ENCODE measurements at places on chromosomes 1 and 21. TPM values are rescaled to one million over a fixed set of nuclear protein-coding genes. Genes with fewer than 3 reads are reported as not detected.
A peak's percentile ranks its signal among the peaks of the same experiment; 100 is the strongest.

The TMPRSS3 gene
- 1.2 TPM for total RNA-seq

The PRKAA2 gene
- not detected for total RNA-seq

The PDE4B gene
- 6.3 TPM for total RNA-seq

The GSTM1 gene
- total RNA-seq = 33.5 TPM

The LRIF1 gene
- 13.4 TPM for total RNA-seq

The CCDC190 gene
- total RNA-seq = not detected

The KRTAP12-1 gene
- total RNA-seq = not detected

The MAP1LC3C gene
- not detected for total RNA-seq

- no peaks in the 10 kb centered on the region for H3K4me1 ChIP-seq
- no peak for DNase-seq
- no peaks in the 10 kb centered on the region for H3K36me3 ChIP-seq
- H3K27me3 ChIP-seq = no peaks in the 10 kb centered on the region
- no peak overlapping the region for H3K27ac ChIP-seq
- H3K4me3 ChIP-seq = no peak overlapping the region
Observed at GRCh38 chr1:91770667-91771268, 115.2 kb downstream of the TGFBR3 start.

GRCh38 chr1:203509135-203509534 is 15.2 kb downstream of the OPTC start:
- no peaks in the 10 kb centered on the region for H3K4me1 ChIP-seq
- H3K27ac ChIP-seq = no peak overlapping the region
- H3K36me3 ChIP-seq = no peaks in the 10 kb centered on the region
- H3K4me3 ChIP-seq = no peak overlapping the region

GRCh38 chr1:211521102-211521815 is 29.3 kb upstream of the RD3 start:
- H3K27me3 ChIP-seq = no peaks in the 10 kb centered on the region
- no peak overlapping the region for H3K4me3 ChIP-seq
- H3K27ac ChIP-seq = no peak overlapping the region
- no peaks in the 10 kb centered on the region for H3K36me3 ChIP-seq

DNA sequence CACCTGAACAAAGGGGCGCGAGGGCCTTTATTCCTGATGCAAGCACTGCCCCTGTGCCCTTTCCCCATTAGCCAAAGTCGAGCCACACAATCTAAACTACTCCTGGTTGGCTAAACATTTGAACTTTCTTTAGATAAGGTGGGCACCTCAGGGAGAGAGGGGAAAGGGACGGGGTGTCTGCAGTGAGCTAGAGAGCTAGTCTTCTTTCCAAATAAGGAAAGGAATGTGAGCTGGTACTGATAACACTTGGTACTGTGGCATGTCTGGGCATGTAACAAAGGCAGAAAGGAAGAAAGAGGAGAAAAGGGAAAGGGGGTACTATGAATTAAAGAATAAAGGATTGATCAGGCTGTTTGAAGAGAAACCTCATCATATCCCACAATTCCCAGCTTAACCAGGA is 62.8 kb downstream of the OVGP1 start:
- H3K27me3 ChIP-seq = peaks cover 4% of the 10 kb centered on the region
- H3K27ac ChIP-seq = no peak overlapping the region
- no peaks in the 10 kb centered on the region for H3K36me3 ChIP-seq
- H3K4me3 ChIP-seq = no peak overlapping the region

GRCh38 chr1:31182352-31182751 is 57.3 kb downstream of the NKAIN1 start:
- H3K4me3 ChIP-seq = no peak overlapping the region
- DNase-seq = no peak
- no peak overlapping the region for H3K27ac ChIP-seq
- H3K27me3 ChIP-seq = no peaks in the 10 kb centered on the region
- H3K36me3 ChIP-seq = no peaks in the 10 kb centered on the region

DNA sequence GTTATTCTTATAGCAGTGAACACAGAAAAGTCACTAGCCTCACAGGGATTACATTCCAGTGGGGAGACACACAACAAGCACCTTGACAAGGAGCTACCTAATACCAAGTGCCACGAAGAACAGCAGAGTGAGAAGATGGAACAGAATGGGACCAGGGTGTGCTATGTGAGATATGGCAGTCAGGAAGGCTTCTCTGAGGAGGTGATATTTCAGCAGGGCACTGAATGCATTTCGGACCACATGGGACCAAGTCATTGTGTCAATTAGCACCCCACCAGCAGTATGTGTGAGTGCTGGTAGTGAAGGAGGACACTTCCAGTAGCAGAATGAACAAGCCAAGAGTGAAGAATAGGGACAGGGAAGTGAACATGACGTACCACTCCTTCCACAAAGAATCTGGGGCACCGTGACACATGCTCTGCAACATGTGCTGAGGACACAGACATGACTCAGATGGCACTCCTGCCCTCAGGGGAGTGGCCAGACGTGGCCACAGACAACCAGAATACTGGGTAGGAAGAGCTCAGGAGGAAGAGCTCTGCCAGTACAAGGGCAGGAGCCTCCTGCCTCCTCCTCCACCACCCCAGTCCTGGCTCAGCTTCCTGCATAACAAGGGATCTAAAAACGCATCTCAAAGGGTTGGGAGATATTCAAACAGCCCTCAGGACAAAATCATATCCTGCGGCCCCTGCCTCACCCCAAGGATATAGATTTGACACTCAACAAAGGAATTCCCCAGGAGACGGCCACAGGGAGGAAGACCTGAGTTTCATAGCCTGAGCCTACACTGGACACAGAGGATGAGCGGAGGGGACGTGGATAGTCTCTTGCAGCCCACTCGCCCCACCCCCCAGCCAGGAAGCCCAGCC is 102.5 kb downstream of the TRABD2B start:
- no peak overlapping the region for H3K27ac ChIP-seq
- H3K36me3 ChIP-seq = no peaks in the 10 kb centered on the region
- no peak overlapping the region for H3K4me3 ChIP-seq
- H3K27me3 ChIP-seq = peaks cover 5% of the 10 kb centered on the region

- DNase-seq = no peak
- H3K27ac ChIP-seq = no peak overlapping the region
- no peaks in the 10 kb centered on the region for H3K27me3 ChIP-seq
- no peaks in the 10 kb centered on the region for H3K36me3 ChIP-seq
- H3K4me1 ChIP-seq = no peaks in the 10 kb centered on the region
Observed at GRCh38 chr1:14442669-14443068, 155.8 kb upstream of the KAZN start.

DNA sequence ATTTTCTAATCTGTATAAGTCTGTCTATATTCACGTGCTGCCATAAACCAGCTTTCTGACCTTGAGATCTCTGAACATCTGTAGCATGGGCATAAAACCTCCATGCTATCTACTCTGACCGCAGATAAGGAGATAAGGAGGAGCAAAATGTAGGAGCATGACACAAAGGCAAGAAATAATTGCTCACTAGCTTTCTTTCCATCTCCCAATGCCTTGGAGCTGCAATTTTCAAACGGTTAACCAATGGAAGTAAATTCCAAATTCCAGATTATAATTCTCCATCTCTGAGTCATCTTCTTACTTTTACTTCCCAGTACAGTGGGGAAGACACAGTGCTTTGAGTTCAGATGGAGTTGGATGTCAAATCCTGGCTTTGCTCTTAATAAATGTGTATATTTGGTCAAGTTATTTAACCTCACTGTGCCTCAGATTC is 41.6 kb downstream of the CD58 start:
- no peak overlapping the region for H3K4me3 ChIP-seq
- no peak for DNase-seq
- no peak overlapping the region for H3K27ac ChIP-seq
- no peaks in the 10 kb centered on the region for H3K27me3 ChIP-seq

DNA sequence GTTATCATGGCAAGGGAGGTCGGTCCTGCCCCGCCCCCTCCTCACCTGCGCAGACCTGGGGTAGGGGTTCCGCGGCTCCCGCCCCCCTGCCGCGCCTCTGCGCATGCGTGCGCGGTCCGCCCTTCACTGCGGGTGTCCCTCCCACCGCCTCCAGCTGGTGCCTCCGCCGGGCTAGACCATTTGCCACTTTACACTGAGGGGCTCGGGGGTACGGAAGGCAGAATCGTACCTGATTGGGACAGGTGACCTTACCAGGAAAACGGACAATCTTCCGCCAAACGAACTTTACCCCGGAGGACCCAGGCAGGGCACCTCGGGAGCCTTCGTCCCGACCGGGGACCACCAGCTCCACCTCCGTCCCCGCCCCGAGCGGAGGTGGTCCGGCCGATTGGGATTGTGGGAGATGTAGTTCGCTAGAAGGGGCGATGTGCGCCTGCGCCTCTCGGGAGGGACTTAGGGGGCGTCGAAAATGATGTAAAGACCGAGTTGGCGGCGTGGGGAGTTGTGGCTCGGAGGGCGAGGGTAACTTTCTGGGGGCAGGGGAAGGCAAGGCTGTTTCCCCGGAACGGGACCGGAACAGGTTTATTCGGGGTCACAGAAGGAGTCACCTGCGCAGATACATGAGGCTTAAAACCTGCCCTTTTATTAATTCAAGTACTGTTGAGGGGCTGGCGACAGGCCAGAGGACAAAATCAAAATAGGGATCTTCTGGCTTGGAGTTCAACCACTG is at the start of gene DNAJC28:
Gene DNAJC28, minus strand, starts transcription at position 344 of the 730 bp plus-strand sequence. CDS start 2,323 bp downstream, outside the sequence.
- DNase-seq = peak; percentile 80
- no peaks in the 10 kb centered on the region for H3K27me3 ChIP-seq
- no peaks in the 10 kb centered on the region for H3K36me3 ChIP-seq
- peak within 1 kb of the TSS; percentile 48 for H3K27ac ChIP-seq
- no peaks in the 10 kb centered on the region for H3K4me1 ChIP-seq

GRCh38 chr1:220556641-220557040 is 28.7 kb downstream of the MARK1 start:
- H3K27ac ChIP-seq = no peak overlapping the region
- H3K4me1 ChIP-seq = no peaks in the 10 kb centered on the region
- no peaks in the 10 kb centered on the region for H3K36me3 ChIP-seq
- no peaks in the 10 kb centered on the region for H3K27me3 ChIP-seq
- no peak for DNase-seq
- no peak overlapping the region for H3K4me3 ChIP-seq

- H3K27me3 ChIP-seq = no peaks in the 10 kb centered on the region
- H3K27ac ChIP-seq = no peak overlapping the region
- DNase-seq = no peak
- peaks cover 6% of the 10 kb centered on the region for H3K4me1 ChIP-seq
- no peaks in the 10 kb centered on the region for H3K36me3 ChIP-seq
Observed at GRCh38 chr1:223752721-223753515, 40.6 kb downstream of the CAPN2 start.

- H3K27me3 ChIP-seq = no peaks in the 10 kb centered on the region
- no peak overlapping the region for H3K27ac ChIP-seq
- DNase-seq = no peak
- H3K36me3 ChIP-seq = no peaks in the 10 kb centered on the region
- H3K4me3 ChIP-seq = no peak overlapping the region
Observed at GRCh38 chr1:87017998-87018672, 103.7 kb downstream of the HS2ST1 start.

DNA sequence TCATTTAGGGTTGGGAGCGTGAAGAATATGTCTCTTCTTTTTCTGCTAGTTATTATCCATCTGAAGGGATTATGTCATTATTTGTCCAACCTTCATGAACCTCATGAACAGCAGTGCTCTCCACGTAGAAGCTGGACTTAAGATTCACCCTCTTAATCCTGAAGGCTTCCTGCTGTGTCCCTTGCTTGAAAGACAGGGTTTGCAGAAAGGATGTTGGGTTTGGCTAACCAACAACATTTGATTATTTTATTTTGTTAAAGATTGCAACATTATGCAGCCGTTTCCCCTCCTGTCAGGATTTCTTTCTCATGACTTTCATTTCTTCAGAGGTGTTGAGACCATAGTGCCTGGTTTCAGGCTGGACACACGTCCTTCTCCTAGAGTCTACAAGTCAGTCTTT is 75.2 kb downstream of the NGF start:
- no peak for DNase-seq
- H3K27ac ChIP-seq = no peak overlapping the region
- no peaks in the 10 kb centered on the region for H3K27me3 ChIP-seq

- no peaks in the 10 kb centered on the region for H3K27me3 ChIP-seq
- H3K36me3 ChIP-seq = peaks cover 7% of the 10 kb centered on the region
- DNase-seq = no peak
- H3K4me1 ChIP-seq = peaks cover 3% of the 10 kb centered on the region
- H3K27ac ChIP-seq = peak overlapping the region; percentile 45
- peak overlapping the region; percentile 84 for H3K4me3 ChIP-seq
Observed at GRCh38 chr1:23341931-23342692, 2.0 kb downstream of the HNRNPR start.

DNA sequence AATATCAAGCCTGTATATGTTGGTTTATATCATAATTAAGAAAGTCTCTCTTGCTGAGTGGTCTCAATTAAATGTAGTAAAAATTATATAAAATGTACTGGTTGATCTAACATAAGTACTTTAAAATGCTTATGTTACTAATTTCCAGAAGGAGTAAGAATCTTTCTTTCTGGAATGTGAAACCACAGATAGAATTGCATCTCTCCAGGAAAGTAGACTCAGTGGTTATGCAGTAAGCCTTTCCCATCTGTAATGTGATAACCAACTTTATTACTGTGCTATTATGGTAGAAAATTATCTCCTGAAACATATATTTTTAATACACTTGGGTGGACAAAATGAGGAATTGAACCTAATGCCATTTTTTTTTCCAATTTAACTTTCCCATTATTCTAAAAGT is 8.9 kb upstream of the RALGPS2 start:
- H3K36me3 ChIP-seq = no peaks in the 10 kb centered on the region
- no peak overlapping the region for H3K4me3 ChIP-seq
- DNase-seq = no peak
- H3K4me1 ChIP-seq = no peaks in the 10 kb centered on the region
- no peak overlapping the region for H3K27ac ChIP-seq

GRCh38 chr1:207565546-207566468 is 69.8 kb downstream of the CR1 start:
- no peak overlapping the region for H3K27ac ChIP-seq
- no peaks in the 10 kb centered on the region for H3K4me1 ChIP-seq
- H3K4me3 ChIP-seq = no peak overlapping the region
- no peaks in the 10 kb centered on the region for H3K36me3 ChIP-seq
- H3K27me3 ChIP-seq = no peaks in the 10 kb centered on the region
- DNase-seq = no peak

DNA sequence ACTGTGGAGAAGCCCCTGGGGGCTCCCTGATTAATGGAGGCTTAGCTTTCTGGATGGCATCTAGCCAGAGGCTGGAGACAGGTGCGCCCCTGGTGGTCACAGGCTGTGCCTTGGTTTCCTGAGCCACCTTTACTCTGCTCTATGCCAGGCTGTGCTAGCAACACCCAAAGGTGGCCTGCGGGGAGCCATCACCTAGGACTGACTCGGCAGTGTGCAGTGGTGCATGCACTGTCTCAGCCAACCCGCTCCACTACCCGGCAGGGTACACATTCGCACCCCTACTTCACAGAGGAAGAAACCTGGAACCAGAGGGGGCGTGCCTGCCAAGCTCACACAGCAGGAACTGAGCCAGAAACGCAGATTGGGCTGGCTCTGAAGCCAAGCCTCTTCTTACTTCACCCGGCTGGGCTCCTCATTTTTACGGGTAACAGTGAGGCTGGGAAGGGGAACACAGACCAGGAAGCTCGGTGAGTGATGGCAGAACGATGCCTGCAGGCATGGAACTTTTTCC is 24.8 kb downstream of the PCSK9 start:
- H3K4me1 ChIP-seq = no peaks in the 10 kb centered on the region
- H3K27me3 ChIP-seq = no peaks in the 10 kb centered on the region
- no peak for DNase-seq
- no peak overlapping the region for H3K4me3 ChIP-seq
- no peak overlapping the region for H3K27ac ChIP-seq
- peaks cover 3% of the 10 kb centered on the region for H3K36me3 ChIP-seq

Data from GM12878 (cell line).